ENCODE measurements at places on chromosomes 6 and 20.

DNA sequence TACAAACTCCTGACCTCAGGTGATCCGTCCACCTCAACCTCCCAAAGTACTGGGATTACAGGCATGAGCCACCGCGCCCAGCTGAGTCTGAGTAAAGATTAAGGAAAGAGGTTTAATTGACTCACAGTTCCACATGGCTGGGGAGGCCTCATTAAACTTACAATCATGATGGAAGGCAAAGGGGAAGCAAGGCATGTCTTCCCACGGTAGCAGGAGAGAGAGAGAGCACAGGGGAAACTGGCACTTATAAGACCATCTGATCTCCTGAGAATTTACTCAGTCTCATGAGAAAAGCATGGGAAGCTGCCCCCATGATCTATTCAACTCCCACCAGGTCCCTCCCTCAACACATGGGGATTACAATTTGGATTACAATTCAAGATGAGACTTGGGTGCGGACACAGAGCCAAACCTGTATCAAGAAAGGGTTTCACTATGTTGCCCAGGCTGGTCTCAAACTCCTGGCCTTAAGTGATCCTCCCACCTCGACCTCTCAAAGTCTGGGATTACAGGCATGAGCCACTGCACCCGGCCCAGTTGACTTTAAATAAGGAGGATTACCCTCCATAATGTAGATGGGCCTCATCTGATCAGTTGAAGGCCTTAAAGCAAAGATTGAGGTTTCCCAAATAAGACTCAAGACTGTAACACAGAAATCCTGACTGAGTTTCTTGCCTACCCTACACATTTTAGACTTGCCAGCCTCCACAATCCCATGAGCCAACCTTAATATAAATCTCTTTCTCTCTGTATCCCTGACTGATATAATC, 13.1 kb upstream of the PEX7 start:
- DNase-seq, result no peak

- DNase-seq, result no peak
These were observed 273.0 kb downstream of the TFAP2A start for GRCh38 chr6:10141746-10142443.

GRCh38 chr6:6834356-6835222, 246.1 kb downstream of the LY86 start:
- no peak for DNase-seq

DNA sequence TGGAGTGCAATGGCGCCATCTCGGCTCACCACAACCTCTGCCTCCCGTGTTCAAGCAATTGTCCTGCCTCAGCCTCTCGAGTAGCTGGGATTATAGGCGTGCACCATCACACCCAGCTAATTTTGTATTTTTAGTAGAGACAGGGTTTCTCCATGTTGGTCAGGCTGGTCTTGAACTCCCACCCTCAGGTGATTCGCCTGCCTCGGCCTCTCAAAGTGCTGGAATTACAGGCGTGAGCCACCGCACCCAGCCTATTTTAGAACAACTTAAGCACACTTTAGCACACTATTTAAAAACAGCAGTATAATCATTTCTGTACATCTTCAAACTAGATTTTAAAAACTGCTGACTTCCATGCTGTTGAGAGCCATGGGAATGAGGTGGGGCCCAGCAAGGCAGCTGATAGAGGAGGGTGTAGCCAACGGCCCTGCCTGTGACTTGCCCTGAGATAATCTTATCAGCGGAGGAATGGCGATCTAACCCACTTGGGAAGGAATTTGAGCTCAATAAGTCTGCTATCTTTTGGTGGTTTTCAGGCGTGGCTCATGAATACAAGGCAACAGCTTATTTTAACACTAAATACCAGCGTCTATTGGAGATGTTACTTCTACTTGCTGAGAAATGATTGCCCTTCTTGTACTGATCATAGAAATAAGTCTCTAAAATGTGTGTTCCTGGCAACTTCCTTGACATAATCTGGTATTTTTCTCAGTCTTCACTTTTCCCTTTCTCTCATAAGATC, 12.1 kb downstream of the ZDHHC14 start:
- DNase-seq, result no peak

- DNase-seq, result no peak
These were observed 1.6 kb downstream of the REM1 start for GRCh38 chr20:31476643-31477215.

GRCh38 chr6:38640216-38640909, 634 bp upstream of the BTBD9 start:
- no peak for DNase-seq

- no peak for DNase-seq
These were observed 61.6 kb downstream of the RPRD1B start for GRCh38 chr20:38095017-38095686.

DNA sequence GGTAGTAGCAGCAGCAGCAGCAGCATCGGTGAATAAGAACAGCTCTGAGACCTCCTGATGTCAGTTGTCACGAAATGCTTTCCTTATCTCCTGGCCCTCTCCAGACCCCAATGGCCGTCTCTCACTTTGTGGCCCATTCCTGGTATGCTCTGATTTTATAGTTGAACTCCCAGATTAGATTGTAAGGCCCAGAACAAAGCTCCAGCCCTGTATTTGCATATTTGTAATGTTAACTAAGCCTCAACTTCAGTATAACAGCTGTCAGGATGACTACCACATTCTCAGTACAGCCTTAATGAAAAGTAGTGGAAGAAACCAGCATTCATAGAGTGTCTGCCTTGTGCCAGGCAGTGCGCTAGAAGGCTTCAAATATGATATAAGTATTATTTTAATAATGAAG, 180.9 kb downstream of the SASH1 start:
- DNase-seq, result no peak

DNA sequence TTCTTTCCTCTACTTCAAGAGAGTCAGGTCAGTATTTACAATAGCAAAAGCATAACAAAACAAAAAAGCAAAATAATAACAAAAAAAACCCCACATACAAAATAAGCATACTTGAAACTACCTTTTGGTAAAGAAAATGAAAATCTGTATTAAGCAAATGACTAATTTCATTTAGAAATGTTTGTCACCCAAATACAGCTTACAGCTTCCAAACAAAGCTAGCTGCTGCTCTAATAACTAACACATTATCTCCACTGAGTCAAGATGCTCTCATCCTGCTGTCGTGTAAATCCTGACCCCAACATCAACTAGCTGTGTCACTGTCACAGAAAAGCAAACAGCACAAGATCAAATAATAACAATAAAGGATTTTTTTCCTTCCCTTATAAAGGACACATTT, 21.7 kb downstream of the MAP7 start:
- DNase-seq, result no peak

DNA sequence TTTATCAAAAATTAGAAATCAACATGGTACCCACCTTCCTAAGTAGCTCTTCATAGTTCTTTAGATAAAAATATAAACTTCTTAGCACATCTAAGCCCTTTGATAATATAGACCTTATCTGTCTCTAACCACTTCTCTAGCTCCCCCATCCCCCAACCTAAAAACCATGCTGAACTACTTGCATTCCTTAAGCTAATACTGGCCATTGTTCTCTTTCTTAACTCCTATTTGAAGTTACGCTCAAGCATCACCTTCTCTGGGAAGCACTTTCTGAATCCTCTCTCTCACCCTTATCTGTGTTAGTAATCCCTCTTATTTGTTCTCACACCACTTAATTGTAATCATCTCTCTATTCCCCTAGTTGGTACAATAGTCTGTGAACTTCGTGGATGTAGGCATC, 153.0 kb downstream of the PHF3 start:
- no peak for DNase-seq

GRCh38 chr6:101722471-101722870, 329.0 kb downstream of the GRIK2 start:
- no peak for DNase-seq

GRCh38 chr6:683742-684440, 9.0 kb downstream of the EXOC2 start:
- peak; percentile 97 for DNase-seq

DNA sequence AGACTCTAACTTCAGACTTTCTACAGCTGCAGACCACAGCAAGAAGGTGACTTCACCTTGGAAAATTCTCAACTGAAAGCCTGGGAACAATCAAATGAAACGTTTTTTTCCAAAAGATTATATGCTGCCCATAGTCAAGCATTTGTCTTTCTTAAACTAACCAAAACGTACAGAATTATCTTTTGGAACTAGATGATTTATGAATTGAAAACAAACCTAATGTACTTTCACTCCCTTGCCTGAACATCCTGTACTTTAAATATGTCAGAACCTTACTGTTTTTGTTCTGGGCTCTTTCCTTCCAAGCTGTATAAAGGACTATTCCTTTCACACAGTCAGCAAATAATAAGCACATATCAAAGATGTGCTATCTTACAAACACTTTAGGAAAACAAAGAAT, 62.4 kb upstream of the TNFAIP3 start:
- DNase-seq, result peak; percentile 24

DNA sequence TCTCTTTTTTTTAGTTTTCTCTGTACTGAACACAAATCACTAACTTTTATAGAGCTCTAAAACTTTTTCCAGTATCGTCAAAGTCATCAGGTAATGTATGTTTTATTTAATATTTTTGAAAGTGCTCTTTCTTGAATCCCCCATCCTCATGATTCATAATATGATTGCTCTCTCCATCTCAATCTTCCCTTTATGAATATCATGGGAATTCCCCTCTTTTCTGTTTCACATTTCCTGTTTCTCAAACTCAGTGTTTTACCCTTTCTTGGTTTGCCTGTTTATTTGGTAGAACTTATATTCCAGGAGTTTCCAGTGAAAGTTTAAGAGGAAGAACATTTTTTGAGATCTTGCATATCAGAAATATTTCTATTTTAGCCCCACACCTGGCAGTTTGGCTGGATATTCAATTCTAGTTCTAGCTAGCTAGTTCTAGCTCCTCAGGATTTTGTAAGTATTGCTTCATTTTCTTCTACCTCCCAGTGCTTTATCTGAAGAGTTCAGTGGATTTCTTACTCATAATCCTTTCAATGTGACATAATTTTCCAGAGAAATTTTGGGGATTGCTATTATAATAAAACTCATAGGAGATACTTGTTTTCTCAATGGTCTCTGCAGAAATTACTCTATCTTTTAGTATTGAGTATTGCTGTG, 6.1 kb upstream of the C6orf58 start:
- DNase-seq, result no peak

- peak; percentile 75 for DNase-seq
These were observed 35.0 kb downstream of the FAM50B start for GRCh38 chr6:3884007-3884745.

DNA sequence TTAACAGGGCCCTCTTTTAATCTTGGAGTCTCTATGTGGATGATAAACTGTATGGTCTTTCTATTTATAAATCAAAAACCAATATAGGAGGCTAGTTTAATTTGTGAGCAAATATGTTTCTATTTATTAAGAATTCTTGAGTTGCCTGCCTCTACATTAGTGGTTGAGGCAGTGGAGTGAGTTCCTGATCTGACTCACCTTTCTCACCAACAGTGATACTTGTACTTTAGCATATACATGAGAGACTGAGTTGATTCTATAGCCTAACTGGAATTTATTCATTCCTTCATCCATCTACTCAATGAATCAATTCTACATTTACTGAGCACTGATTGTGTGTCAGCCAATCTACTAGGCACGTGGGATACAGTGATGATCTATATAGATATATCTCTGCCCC, 126.9 kb downstream of the TRMT11 start:
- no peak for DNase-seq

DNA sequence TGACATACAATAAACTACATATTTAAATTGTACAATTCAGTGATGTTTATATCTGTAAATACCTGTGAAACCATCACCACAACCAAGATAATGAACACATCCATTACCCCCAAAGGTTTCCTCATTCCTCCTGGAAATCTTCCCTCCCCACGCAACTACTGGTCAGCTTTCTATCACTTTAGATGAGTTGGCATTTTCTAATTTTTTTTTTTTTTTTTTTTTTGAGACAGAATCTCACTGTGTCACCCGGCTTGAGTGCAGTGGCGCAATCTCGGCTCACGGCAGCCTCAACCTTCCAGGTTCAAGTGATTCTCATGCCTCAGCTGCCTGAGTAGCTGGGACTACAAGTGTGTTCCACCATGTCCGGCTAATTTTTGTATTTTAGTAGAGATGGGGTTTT, 31.7 kb upstream of the ECI2 start:
- DNase-seq, result no peak

- no peak for DNase-seq
These were observed 33.9 kb downstream of the LYRM2 start for GRCh38 chr6:89604653-89605052.

DNA sequence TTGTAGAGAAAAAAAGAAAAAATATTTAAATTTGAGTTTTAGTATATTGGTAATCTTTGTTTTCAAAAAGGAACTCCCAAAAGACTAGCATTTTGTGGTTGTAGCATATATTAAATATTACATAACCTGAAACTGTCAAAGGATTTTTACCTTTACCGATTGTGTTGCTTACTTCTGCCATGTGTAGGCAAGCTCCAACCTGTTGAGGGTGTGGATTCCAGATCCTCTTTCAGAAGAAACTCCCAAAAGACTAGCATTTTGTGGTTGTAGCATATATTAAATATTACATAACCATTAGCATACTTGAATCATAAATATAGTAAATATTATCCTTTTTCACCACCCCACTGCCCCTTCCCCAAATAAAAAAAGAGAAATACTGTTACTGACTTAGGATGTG, 3.2 kb downstream of the DSE start:
- DNase-seq, result no peak

- DNase-seq, result peak; percentile 9
These were observed 314.3 kb downstream of the EPHA7 start for GRCh38 chr6:93105017-93105416.

DNA sequence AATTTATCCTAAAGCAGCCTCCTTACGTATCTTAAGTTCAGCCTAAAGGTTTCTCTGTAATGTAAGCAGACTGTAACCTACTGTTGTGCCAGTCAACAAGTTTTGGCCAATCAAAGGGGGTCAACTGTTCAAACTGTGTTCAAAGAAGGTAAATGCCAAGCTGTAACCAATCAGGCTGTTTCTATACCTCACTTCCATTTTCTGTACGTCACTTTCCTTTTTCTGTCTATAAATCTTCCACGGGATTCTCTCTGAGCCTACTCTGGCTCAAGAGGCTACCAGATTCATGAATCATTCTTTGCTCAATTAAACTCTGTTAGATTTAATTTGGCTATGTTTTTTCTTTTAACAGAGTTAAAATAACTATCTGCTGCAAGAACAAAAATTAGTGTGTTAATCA, 5.1 kb upstream of the CALHM6 start:
- no peak for DNase-seq

- DNase-seq, result peak; percentile 75
These were observed 117.0 kb downstream of the RTN4IP1 start for GRCh38 chr6:106512048-106512967.

GRCh38 chr20:10447028-10447427, 11.9 kb downstream of the SLX4IP start:
- DNase-seq, result peak; percentile 32

DNA sequence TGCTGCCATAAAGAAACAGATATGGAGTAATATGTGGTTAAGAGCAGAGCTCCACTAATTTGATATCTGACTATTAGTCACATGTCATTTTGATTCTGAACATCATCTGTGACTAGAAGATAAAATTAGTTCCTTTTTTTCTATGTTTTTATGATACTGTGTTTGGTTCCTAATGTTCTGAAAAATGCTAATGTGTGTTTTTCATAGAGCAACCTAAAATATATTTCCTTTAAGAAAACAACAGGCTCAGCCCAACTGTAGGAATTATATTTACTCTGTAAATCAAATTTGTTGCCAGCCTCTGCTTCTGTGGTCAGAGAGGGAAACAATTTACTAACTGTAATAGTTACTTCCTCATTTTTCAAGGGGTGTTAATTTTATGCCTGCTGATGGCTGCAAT, 33.3 kb upstream of the TXLNB start:
- no peak for DNase-seq

GRCh38 chr6:52877168-52877567, 32.3 kb downstream of the GSTA3 start:
- no peak for DNase-seq
